ENCODE measurements at places on chromosomes 1 and 21.

GRCh38 chr1:46220808-46221207 is 17.7 kb downstream of the LURAP1 start:
- no peak for DNase-seq

DNA sequence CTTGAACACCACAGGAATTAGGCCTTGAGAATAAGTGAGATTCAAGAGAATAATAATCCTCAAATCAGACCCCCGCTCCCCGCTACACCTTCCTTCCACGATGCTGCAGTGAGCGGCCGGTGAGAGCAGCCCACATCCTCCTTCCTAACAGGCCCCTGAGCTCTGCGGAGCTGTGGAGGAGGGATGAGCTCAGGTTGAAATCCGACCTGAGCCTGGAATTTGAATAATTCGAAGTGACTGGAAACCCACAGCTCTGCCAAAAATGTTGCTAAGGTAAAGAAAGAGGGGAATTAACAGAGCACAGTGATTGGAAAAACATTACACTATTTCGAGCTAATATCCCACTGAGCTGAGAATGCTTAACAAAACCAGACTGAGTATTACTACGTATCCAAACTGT is 90.0 kb downstream of the URB2 start:
- no peak for DNase-seq

GRCh38 chr1:147080006-147080661 is 92.1 kb downstream of the PRKAB2 start:
- no peak for DNase-seq

DNA sequence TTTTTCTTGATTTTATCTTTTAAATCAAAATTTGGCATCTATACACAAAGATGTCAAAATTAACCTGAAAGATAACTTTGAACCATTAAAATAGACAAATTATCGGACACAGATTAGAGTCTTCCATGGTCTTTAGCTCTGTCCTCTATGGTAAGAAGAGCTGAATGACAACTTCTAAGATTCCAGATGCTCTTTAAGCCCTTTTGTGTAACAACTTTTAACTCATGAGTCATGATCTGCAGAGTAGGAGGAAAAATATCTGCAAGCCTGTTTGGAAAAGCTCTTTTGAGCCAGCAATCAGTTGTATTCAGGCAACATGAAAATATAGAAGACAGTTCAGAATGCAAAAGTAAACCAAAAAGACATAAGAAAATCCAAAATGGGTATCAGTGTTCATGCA is 37.8 kb downstream of the TTC13 start:
- DNase-seq: no peak

- DNase-seq: no peak
These were observed 66.7 kb downstream of the XCL1 start for GRCh38 chr1:168643152-168643551.

DNA sequence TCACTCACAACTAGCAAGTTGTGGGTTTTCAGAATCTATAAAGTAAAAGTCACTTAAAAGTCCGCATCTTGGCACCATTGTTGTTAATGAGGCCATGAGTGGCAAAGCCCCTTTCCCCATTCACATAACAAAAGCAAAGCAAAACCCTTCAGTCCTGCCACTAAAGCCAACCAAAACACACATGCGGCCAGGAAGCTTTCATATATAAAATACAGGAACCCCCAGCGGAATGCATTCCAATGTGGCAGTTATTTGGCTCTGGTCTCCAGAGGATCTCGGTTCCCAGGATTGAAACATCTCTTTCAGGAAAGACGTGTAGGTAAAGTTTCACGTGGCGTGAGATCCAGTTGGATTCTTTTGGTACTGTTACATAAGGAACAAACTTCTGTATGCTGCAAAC is 2.5 kb upstream of the LBR start:
- no peak for DNase-seq

DNA sequence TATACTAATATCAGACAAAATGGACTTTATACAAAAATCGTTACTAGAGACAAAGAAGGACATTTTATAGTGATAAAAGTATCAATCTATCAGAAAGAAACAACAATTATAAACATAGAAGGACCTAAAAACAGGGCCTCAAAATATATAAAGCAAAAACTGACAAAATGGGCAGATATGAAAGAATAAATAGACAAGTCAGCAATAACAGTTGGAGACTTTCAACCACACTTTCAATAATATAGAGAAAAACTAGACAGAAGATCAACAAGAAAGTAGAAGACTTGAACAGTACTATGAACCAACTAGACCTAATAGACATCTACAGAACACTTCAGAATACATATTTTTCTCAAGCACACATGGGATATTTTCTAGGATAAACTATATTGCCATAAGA is 52.4 kb downstream of the MIS18A start:
- DNase-seq: no peak

DNA sequence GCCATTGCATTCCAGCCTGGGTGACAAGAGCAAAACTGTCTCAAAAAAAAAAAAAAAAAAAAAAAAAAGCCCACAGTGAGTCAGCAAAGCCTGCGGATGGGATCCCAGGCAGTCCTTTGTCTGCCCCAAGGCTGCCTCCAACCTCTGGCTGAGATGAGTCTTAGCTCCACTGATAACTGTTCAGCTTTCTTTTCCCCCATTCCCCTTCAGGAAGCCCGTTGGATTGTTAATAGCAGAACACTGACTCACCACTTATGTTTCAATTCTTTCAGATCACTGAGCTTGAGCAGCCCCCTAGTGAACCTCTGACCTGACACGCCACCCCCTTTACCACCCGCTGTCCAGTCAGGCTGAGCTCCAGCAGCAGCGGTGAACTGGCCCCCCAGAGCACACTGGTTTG is 57.5 kb downstream of the ERG start:
- no peak for DNase-seq

DNA sequence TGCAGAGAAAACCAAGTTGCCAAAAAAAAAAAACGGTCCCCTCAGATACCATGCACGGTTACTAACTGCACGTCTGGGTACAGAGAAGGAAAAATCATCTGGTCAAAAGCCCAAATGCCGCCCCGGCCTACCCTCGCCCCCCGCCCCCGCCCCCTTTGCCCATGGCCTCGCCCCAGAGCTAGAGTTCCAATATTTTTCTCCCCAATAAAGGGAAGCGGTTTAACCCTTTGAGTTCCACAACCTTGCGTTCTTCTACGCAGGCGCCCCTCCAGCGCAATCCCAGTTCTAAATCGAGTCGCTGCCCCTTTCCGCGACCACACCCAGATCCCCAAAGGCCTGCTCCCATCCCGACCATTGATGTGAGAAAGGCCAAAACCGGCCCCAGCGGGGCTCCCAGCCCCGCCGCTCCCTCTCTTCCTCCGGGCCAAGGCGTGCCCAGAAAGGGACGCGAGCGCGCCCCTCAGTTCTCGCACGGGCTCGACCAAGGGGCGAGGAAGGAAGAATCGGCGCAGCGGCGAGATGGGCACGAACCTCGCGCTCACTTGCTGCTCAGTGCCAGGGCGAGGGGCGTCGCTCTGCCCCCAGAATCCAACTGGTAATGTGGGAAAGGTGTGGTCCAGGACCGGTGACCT is 797 bp downstream of the WDR47 start:
- DNase-seq: peak; percentile 7

GRCh38 chr1:226825037-226825745 is 45.2 kb upstream of the PSEN2 start:
- no peak for DNase-seq

DNA sequence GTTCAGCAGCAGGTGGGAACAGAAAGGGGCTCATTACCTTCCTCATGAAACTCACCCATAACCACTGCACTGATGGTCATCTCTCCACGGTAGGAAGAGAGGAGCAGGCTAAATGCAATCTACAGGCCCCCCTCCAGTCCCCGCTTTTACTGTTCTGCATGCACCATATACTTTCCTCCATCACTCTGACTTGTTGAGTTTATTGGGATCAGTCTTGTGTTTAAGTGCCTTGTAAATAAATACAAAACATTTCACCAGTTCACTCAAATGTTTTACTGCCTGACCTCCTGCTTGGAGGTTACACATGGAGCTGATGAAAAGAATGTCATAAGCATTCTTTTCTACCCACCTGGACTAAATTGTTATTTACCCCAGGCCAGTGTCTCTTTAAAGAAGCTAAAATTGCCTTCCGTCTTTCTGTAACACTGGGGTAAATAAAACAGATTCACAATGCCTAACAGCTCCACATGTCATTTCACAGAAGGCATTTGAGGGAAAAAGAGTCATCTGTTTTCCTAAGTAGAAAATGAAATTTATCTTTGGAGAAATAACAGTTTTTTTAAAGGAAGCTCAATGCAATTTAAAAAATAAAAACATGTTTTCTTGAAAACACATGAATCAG is 30.7 kb downstream of the PTPN14 start:
- DNase-seq: no peak

- DNase-seq: no peak
These were observed 275.2 kb downstream of the GRIK1 start for GRCh38 chr21:29664615-29665014.

GRCh38 chr21:45885597-45885929 is 96.0 kb upstream of the COL6A1 start:
- no peak for DNase-seq

DNA sequence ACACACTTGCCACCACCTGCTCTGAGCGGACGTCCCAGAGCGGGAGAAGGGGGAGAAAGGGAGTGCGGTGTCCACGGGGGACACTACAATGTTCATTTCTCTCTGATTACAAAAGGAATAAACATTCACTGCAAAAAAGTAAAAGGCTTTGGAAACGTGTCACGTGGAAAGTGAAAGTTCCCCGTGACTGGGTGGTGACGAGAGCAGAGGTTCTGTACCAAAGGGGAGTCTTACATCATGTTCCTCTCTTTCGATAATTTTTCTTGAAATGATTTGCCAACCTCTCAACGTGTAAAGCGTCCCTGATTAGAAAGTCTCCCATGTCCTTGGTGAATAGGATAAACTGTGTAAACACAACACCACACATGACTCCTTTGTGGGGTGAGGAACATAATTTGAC is 22.0 kb upstream of the PRDM15 start:
- no peak for DNase-seq

DNA sequence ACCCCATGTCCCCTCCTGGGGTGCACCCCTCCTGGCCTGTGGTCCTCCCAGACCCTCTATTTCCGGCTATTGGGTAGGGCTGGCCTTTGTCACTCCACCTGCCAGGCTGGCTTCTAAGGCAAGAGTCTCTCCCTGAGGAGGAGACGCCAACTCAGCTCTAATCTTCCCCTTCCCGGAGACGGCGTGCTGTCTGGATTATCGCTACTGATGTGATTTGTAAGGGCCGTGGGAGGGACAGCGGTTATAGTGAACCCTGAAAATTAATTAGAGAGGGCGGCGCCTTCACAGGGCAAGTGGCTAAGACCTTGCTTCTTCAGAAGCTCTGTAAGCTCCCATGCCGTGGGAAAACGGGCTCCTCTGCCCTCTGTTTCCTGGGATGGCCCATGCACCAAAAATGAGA is 207.0 kb upstream of the VAMP3 start:
- DNase-seq: no peak

DNA sequence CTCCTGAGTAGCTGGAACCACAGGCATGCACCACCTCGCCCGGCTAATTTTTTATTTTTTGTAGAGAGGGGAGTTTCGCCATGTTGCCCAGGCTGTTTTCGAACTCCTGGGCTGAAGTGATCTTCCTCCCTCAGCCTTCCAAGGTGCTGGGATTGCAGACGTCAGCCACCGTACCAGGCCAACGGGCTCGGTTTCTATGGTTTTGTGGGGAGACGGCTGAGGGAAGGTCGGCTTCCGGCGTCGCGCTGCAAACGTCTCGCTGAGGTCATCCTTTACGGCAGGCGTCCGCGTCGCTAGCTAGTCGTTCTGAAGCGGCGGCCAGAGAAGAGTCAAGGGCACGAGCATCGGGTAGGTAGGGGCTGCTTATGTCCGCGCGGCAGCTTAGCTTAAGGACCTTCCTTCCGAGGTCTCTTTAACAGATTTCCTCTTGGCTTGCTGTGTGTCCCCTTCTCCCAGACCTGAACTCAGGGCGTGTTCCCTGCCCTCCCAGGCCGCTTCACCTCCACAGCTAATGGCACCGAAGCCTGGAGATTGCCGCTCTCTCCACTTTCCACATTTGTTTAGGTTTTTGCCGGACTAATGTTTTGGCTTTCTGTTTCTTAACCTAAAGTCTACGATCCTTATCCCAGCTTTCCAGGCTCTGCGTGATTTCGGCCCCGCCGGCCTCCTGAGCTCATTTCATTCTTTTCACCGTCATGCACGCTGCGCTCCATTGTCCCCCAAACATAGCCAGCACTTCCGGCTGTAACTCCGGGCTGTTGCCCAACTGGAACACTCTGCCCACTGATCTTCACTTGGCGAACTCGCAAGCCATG is at the start of gene NDUFS5:
TSS of gene NDUFS5 (plus strand) at position 300 of the 815 bp plus-strand sequence. CDS start 2,375 bp downstream, outside the sequence.
- peak; percentile 56 for DNase-seq

- DNase-seq: no peak
These were observed 5.1 kb downstream of the LMNA start for GRCh38 chr1:156119503-156120209.

DNA sequence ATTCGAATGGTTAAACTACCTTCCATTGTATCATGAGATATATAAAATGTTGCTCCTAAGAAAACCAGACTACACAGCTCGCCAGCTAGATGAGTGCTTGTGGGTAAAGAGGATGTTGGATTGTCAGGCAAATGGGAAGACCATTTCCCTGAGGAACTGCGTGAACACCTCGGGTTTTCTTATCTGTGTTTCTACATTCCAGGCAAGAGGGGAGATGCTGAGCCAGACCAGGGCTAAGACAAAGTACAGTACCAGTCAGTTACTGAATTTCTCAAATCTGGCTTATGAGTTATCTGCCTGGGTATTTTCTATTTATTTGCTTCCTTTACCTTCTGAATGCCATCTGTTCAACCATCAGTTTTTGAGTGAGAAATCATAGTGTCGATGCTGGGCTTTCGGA is 170.8 kb downstream of the PLA2G4A start:
- no peak for DNase-seq

- DNase-seq: no peak
These were observed 405.8 kb downstream of the DUSP10 start for GRCh38 chr1:221336126-221336525.

DNA sequence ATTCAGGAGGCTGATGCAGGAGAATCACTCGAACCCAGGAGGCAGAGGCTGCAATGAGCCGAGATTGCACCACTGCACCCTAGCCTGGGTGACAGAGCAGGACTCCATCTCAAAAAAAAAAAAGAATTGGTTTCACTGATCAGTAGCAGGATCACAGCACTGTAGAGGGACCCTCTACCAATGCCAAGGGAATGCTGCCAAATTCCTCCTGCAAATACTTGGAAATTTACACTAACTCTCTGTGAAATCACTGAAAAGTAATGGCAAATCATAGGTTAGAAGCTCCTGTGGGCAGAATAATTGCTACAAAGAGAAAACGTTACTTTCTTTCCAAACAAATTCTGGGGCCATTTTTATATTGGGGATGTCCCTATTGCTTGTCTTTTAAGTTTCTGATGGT is 6.7 kb upstream of the GPR25 start:
- DNase-seq: no peak

- DNase-seq: no peak
These were observed at the start of gene MTARC1 for GRCh38 chr1:220786337-220787068. Gene MTARC1 (plus strand): TSS chr1:220786913. CDS start chr1:220786945, 32 bp downstream.

DNA sequence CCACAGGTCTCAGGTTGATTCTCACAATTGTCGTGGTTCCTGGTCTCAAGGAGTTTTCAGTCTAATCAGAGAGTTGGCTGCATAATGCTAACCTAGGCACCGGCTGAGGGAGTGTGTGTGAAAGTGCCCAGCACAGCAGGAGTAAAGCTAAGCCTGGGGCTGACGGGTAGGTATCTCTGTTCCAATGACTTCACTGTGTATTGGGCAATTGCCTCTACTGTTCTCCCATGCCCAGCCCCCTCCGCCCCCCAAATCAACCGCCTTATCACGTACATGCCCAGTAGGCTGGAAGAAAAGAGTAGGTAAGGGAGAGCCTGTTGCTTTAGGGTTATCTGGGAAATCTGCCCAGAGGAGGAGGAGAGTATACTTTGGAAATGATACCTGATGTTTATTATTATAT is 54.7 kb downstream of the MRPS6 start:
- DNase-seq: no peak
